ENCODE measurements at places on chromosomes 4 and X. TPM values are rescaled to one million over a fixed set of nuclear protein-coding genes. Genes with fewer than 3 reads are reported as not detected.

- no peak overlapping the region for H3K27ac ChIP-seq
- H3K36me3 ChIP-seq = no peaks in the 10 kb centered on the region
- peaks cover 27% of the 10 kb centered on the region for H3K27me3 ChIP-seq
- no peaks in the 10 kb centered on the region for H3K4me1 ChIP-seq
Measured at GRCh38 chrX:3462166-3462508, 115.7 kb upstream of the MXRA5 start.

FAM9C gene
- total RNA-seq = 0.09 TPM

NMU gene
- total RNA-seq = 2.6 TPM

CFAP47 gene
- total RNA-seq = 7.2 TPM

SFRP2 gene
- 7.4 TPM for total RNA-seq

DNA sequence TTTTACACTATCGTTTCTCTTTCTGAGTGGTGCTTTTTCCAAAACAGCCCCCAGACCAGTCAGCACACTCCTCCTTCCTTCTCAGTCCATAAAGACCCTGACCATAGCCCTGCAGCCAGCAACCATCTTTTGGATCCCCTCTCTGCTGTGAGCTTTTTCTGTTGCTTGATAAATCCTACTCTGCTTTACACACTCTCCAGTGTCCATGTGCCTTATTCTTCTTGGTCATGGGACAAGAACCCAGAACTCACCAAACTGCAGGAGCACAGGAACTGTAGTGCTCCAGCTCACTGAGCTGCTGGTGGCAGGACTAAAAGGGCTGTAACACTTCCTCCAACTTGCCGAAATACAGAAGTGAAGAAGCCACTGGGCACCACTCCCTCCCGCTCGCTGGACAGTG lies 32.5 kb downstream of the COX18 start:
- H3K4me1 ChIP-seq = no peaks in the 10 kb centered on the region
- H3K27me3 ChIP-seq = no peaks in the 10 kb centered on the region
- H3K4me3 ChIP-seq = no peak overlapping the region
- H3K36me3 ChIP-seq = no peaks in the 10 kb centered on the region

GRCh38 chr4:1459081-1459721 lies 53.0 kb upstream of the NKX1-1 start:
- no peaks in the 10 kb centered on the region for H3K36me3 ChIP-seq
- no peak overlapping the region for H3K4me3 ChIP-seq
- no peak overlapping the region for H3K27ac ChIP-seq

- no peaks in the 10 kb centered on the region for H3K36me3 ChIP-seq
- no peak overlapping the region for H3K27ac ChIP-seq
- H3K4me3 ChIP-seq = no peak overlapping the region
- no peaks in the 10 kb centered on the region for H3K4me1 ChIP-seq
Measured at GRCh38 chr4:7105276-7105675, 37.4 kb upstream of the GRPEL1 start.

GRCh38 chr4:36226430-36227227 lies 17.7 kb downstream of the ARAP2 start:
- DNase-seq = no peak
- no peak overlapping the region for H3K27ac ChIP-seq
- H3K4me3 ChIP-seq = no peak overlapping the region
- no peaks in the 10 kb centered on the region for H3K4me1 ChIP-seq
- no peaks in the 10 kb centered on the region for H3K36me3 ChIP-seq

Data from lung (tissue), 17 donors.